ENCODE measurements at places on chromosomes 3 and 15.
A peak's percentile ranks its signal among the peaks of the same experiment; 100 is the strongest.

GRCh38 chr3:193680220-193680619, 87.2 kb downstream of the OPA1 start:
- DNase-seq = peak; percentile 4

DNA sequence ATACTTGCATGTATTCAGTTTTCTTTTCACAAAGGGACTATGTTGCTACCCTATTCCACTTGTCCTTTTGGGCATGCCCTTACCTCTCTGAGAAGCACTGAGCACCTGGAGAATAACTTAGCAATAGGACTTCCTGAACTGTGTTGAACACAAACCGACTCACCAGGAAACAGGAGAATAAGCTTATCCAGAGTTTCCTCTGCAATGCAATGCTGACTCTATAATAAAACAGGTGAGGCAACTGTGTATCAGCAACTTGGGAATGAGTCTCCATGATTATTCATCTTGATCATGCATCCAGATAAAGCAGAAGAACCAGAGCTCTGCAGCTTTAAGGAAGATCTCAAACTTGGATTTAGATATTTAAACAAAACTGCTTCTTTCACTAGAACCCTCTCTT, 806.5 kb downstream of the IGSF11 start:
- no peak for DNase-seq

- no peak for DNase-seq
Measured at GRCh38 chr15:63067306-63067705, 24.8 kb downstream of the TPM1 start.

GRCh38 chr15:95559875-95560394, 770.6 kb upstream of the NR2F2 start:
- DNase-seq = peak; percentile 81

DNA sequence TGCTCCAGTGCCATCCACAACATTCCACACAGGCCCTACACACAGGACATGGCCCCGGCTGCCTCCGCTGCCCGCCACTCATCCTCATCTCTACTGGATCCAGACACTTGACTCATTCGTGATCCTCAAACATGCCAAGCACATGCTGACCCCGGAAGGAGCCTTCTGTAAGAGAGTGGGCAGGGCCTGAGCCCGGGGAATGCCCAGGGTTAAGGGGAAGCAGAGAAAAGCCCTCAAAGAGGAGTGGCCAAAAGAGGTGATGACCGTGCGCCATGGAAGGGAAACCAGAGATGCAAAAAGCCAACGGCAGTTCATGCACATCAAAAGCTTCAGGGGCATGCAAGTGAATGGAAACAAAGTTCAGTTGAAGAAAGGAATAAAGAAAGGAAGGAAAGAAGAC, 46.1 kb downstream of the RFTN1 start:
- DNase-seq = no peak

- DNase-seq = peak; percentile 44
Measured at GRCh38 chr3:170563712-170564423, 22.0 kb downstream of the SLC7A14 start.

DNA sequence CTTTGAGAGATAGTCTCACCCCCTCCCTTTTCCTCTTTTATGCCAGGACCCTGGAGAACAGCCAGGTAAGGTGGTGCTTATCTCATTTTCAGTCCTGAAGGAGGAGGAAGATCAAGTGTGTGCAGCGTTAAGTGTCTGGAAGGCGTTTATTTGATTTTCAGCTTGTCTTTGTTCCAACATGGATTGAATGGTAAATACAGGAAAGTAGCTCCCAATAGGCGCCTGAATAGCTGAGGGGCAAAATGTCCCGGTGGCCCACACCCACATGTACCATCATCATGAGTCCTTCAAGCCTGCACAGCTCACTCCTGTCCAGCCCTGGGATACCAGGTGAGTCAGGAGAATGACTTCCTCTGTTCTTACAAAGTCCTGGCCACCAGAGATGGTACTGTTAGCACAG, 73.5 kb downstream of the CEMIP start:
- DNase-seq = no peak

All from GM04504 (cell line).